NCI-H460 (cell line): ENCODE measurements at places on chromosomes 7 and 10.

- no peak for DNase-seq
These were observed 331.5 kb upstream of the NPVF start for GRCh38 chr7:25559581-25560367.

- DNase-seq = no peak
These were observed 4.5 kb downstream of the PRAP1 start for GRCh38 chr10:133351408-133352318.

DNA sequence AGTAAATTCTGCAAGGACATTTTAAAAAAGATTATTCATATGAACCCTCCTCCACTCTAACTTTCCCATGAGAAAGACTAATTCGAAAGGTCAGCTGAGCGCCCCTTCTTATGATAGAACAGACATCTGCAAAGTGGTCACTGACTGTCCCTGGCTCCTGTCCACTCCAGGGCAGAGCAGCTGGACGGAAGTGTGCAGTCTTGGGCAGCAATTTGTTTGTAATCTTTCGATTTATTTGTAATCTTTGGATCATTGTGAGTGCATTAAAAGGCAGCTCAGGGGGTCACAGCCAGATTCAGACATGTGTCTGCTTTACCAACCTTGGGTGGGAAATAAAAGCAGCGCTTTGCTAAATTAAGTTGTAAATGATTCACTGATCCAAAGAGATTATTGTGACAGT lies 158.8 kb upstream of the ADARB2 start:
- no peak for DNase-seq

- no peak for DNase-seq
These were observed 12.4 kb downstream of the KLF6 start for GRCh38 chr10:3772361-3773171.

DNA sequence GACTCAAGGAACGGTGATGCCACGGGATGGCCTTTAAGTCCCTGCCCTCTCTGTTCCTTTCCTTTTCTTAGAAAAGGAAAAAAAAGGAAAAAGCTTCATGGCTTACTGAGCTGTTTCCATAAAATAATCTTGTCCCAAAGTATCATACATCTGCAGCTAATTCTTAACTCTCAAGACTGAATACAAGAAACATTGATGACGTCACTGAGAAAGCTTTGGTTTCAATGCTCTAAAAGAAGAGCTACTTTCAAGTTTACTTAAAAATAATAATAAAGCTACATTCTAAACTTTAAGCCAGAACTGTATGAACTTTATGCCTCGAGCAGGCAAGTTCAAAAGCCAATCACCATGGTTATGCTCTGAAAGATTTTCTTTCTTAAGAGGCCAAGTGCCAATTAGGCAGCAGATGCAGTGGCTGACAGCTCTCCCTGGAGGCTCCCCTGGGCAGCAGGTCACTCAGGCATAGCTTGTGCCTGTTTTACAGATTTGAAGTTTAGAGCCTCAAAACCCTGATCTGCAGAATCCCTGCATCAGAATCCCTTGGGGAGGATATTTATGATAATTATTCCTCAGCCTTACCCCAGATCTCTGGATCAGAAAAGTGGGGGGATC lies 165.0 kb downstream of the CHN2 start:
- DNase-seq = no peak

- DNase-seq = no peak
These were observed 18.1 kb downstream of the EIF3B start for GRCh38 chr7:2372724-2373123.

GRCh38 chr10:80281292-80281691 lies 8.2 kb downstream of the MAT1A start:
- no peak for DNase-seq

GRCh38 chr10:123997486-123998196 lies 95.8 kb downstream of the CHST15 start:
- DNase-seq = no peak

- DNase-seq = no peak
These were observed 26.5 kb downstream of the KIAA1217 start for GRCh38 chr10:24235471-24235870.

DNA sequence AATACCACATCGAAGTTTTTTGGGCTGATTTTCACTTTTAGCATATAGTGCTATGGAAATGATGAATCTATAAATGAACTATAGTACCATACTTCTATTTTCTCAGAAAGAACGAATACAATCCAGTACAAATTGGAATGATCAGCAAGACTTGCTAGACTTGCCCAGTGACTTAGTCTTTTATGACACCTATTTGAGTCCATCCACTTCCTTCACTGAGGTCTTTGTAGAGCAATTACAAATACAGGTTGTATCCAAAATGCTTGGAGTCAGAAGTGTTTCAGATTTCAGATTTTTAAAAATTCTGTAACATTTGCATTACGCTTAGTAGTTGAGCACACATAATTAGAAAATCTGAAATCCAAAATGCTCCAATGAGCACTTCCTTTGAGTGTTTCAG lies 104.3 kb downstream of the NRBF2 start:
- no peak for DNase-seq

DNA sequence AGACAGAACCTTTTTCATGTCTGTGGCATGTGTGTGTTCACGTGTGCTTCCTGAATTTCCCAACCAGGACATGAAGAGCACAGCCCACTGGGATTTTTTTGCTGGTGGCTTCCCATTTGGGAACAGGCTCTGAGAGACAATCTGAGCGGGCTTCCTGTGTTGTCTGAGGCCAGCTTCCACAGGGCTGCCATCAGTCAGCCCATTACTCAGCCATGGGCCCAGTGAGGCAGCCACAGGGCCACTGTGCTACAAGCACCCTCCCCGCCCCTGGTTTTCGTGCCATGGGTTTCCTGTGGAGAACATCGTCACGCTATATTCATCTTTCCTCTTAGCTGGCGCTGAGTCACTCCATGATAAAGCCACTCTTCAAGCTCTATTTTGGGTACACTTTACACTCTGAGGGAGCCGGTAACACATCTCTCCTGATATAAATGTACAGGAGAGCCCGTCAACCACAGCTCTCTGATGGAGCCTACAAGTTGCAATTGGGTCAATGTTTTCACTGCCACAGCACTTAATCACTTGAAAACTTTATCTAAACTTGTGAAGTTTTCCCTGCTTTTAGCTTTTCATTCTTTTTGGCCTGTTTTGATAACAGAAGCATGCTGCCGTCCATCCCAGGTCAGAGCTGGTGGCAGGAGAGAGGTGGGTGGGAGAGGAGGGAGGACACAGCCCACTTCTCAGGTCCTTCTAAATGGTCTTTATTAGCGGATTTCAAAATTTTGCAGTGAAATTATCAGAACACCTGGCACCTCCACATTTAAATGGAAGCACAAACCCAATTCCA lies 96.9 kb downstream of the HIPK2 start:
- DNase-seq = peak; percentile 82

GRCh38 chr7:152459724-152460251 lies 24.0 kb upstream of the KMT2C start:
- no peak for DNase-seq

DNA sequence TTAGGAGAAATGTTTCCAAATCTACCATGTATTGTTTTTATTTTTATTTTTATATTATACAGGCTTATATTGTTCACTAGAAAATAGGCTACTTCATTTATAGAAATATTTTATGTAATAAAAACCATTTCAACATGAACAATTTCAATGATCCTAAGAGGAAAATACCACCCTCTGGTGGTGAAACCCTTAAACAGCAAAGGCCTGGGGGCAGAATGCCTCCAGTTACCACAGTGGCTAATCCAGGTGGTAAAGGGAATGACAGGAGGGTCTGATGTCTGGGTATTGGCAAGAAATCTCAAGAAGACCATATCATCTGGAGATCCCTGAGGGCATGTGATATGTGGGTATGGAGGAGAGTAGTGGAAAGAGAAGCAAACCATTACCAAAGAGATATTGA lies 19.3 kb downstream of the MACC1 start:
- DNase-seq = no peak

DNA sequence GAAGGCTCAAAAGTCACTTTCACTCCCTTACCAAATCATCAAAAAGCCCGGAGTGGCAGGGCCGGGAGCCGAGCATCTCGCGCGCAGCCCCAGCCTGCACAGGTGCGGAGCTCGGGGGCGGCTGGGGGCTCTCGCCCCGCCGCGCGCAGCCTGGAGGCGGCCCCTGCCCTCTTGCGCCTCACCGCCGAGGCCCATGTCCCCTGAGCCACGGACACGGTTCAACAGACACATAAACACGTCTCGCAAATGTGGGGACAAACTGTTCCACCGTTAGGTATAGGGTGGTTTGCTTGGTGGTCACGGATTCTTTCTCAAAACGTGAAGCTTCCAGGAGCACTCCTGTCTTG lies 700 bp downstream of the GSAP start:
- DNase-seq = peak; percentile 31

DNA sequence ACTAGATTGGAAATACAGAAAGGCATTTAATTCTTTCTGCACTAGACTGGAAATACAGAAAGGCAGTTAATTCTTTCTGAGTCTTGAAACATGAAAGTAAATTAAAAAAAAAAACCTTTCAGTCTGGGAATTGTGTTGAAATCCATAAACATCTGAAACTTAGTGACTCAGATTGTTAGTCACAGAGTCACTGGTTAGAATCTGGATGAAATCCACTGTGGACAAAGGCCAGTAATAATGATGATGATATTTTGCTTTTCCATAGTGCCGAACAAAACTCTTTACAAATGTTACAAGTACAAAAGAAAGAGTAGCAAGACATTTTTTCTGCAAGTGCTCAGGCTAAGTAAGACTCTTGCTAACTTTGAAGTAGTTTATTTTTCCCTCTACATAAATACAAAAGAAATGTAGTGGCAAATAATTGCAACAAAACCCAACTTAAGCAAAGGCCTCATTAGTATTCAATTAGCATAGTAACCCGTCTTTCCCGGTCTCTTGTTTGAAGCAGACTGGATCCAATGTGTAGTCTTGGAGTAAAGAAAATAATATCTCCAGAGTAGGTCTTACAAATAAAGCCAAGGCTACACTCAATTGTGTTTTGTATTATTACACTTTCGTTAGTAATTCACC lies 5.8 kb upstream of the PRTFDC1 start:
- DNase-seq = peak; percentile 54
